ENCODE measurements at places on chromosomes 13 and 19.

DNA sequence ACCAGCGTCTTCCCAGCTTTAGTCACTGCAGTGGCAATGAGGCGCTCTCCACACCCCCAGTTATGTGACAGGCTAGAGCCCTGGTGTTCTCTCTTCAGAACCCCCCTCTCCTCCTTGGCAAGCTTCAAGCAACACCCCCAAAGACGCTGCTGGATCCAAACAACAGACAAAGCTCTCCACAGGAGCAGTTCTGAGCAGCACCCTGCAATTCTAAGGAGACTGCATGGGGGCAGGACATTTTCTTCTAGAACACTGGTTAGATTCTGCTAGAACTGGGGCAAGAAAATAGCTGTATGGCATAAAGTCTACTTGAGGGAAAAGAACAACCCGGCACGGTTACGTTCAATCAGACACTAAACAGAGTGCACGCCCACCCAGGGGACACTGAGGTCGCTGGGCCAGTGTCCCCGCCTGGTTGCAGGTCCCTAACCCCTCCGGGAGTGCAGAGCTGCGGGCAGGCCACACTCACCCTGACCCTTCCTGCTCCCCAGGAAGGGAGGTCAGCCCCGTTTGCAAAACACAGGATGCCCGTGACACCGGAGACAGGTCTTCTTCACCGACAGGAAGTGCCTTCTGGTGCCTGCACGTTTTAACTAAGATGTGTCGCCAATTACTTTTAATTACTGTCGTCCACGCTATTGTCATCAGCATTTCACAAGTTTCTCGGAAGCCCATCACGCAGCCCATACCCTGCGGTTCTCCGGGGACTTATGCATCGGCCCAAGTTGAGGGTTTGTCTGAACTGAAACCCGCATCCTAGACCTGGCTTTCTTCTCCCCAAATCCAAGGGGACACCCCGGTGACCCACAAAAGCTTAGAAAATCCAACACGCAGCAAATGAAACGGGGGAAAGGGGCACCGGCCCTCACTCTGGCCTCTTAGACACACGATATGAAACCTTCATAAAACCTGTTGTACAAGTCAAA is 943 bp downstream of the GJB6 start:
- DNase-seq: no peak

- DNase-seq: no peak
Measured at GRCh38 chr13:98080280-98080679, 62.6 kb upstream of the FARP1 start.

GRCh38 chr13:47831265-47831664 is 169.8 kb downstream of the SUCLA2 start:
- no peak for DNase-seq

DNA sequence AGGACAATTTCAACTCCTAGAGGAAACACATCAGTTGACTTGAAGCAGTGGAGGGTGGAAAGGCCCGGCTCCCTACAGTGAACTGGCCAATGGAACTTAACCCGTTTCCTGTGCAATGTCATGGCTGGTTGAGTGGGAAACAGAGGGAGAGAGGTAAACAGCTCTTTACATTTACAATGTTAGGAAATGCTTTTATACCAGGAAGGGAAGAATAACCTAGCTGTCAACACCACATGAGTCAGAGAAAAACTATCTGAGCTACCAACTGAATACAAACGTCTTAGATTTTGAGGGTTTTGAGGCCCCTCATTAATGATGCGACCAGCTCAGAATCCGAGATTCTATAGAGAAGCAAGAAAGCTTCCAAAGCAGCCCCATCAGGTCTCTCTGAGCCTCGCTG is 36.7 kb downstream of the CARD8 start:
- no peak for DNase-seq

DNA sequence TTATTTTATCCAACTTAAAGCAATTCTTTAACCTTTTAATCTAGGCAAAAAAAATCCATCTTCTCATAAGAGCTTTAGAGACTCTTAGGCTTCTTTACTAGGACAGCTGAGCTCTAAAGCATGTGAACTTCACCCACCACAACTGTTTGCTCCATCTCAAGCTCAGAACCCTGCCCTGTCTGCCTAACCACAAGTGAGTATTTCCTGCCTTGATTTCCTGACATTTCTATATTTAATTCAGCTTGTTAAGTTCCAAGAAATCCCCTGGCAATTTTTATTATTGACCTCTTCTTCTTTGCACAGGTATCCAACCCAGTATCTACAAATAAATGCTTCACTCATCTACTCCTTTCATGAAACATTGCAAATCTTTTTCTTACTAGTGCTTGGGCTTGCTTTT is 21.1 kb upstream of the CEACAM21 start:
- no peak for DNase-seq

- no peak for DNase-seq
Measured at GRCh38 chr13:70183041-70183440, 74.8 kb upstream of the KLHL1 start.

- no peak for DNase-seq
Measured at GRCh38 chr13:28401303-28402056, 93.4 kb downstream of the FLT1 start.

DNA sequence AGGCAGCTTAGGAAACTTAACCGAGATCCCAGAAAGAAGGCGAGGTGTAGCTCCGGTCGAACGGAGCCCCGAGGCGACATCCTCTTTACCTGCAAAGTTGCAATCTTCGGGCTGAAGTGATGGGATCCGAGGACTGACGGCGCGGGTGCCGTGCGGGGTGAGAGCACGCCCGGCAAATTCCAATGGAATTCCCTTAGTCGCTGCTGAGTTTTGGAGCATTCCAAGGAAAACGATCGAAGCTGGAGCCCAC is 141 bp downstream of the TRPC4 start:
- peak; percentile 9 for DNase-seq

GRCh38 chr13:31012655-31013024 is 80.2 kb downstream of the TEX26 start:
- DNase-seq: no peak

DNA sequence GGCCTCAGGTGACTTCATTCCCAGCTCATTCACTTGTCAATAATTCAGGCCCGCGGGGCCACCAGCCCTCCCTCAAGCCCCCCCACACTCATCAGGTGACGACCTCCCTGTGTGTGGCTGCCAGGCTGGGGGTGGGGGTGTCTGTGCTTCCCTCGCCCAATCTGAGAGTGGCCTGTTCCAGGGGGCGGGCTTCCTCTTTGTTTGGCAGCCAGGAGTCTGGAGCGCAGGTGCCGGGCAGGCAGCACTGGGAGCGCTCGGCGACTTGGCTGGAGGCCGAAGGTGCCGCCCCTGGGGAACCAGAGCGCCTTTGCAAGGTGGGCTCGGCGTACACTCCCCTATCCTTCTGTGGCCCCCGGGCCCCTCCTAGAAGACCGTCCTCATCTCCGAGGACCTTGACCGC is 5.4 kb upstream of the ZNF98 start:
- no peak for DNase-seq
